ENCODE measurements at places on chromosomes 5 and 9.

DNA sequence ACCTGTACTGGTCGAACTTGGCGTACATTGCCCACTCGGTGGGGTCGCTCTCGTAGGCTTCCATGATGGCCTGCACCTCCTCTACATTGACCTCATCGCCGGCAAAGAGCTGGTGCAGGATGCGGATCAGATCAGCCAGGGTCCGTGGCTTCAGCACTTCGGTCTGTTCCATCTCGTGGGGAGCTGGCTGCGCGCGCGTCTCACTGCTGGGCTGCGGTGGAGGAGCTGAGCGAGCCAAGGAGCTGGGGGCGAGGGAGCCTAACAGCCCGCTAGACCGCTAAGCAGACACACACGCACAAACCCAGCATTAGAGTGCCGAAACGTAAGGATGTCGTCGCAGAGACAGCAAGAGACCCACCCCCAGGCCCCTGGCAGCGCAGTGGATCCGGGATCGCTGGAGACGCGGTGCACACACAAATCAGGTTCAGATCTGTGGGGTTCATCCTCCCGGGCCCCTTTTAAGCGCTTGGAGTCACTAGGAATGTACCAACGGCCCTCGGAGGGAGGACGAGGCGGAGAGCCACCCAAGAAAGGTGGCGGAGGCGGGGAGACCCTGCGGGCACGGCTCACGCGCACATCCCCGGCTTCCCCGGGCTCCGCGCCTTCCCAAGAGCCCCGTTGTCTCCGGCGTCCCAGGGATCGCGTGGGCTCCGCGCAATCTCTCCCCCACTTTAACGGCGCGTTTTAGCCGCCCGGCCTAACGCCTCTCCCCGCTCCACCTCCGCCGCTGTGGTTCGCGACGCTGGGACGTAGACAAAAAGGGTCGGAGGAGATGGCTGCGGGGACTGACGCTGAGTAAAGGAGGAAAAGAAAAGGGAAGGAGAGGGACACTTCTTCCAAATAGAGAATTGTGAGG is at the start of gene CDO1:
TSS of gene CDO1 (minus strand) at position 434 of the 856 bp plus-strand sequence. CDS start at position 172, 262 bp downstream.
- peak; percentile 9 for DNase-seq

- no peak for DNase-seq
Observed at GRCh38 chr5:59423021-59423420, 470.5 kb downstream of the PDE4D start.

DNA sequence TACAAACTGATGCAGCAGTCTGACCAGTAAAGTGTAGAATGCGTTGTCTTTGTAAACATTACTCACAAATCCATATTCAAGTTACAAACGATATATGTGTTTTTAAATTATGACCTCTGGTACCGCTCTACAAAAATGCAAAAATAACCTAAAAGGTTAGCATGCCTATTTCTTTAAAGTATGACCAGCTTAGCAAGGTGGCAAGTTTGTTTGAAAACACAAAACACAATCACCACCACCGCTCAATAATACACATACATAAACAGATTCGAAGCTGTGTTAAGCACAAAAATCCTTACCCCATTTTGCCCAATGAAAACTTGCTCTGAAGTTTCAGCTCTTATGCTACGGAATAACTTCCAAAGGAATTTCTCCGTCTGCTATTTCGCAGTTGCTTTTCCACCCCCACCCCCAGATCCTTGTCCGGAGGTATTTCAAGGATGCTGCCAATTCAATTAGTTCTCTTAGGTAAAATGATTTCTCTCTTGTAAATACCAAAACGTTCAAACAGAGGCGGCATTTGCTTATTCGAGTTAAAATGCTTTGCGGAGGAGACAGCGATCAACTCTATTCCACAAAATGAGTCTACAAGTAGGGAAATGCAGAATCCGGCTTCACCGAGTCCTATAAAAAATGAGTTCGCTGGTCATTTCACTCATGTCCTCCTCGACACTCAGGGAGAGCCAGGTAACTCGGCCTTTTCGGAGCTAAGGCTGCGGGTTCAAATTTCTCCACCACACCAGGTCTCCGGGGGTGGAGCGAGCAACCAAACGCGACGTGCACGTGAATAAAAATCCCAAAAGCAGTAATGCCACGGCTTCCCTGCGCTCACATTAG is 1.2 kb downstream of the HOMER1 start:
- no peak for DNase-seq

GRCh38 chr5:113331209-113331551 is 103.6 kb downstream of the TSSK1B start:
- no peak for DNase-seq

DNA sequence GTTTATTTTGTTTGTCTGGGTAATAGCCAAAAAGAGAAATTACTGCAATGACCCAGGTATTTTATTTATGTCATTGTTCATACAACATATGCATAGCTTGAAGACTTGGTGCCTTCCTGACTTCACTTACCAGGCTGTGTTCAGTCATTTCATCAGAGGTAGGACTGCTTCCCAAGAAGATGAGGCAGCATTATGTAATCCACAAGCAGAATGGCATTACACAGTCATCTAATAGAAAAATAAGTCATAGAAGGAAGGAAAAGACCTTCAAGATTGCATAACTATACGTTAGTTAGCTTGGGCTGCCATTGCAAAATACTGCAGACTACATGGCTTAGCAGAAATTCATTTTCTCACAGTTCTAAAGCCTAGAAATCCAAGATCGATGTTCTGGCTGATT is 167.5 kb downstream of the NMUR2 start:
- DNase-seq: no peak

GRCh38 chr5:134403951-134404350 is 7.7 kb downstream of the CDKN2AIPNL start:
- no peak for DNase-seq

DNA sequence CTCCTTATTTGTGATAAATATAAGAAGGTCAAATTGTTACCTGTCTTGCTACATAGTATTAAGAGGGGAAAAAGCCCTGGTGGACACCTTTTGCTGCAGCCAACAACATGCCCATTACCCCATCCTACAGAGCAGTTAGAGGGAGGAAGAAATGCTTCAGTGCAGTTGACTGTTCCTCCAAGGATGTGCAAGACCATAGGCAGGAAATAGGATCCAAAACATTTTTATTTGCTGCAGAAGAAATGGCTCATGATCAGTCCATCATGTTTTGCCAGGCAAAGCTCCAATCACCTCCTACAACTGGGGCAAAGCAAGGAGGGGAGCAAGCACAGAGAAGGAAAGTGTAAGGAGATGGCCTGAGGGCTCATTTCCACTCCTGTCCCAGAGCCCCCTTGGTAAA is 399.1 kb upstream of the PIK3R1 start:
- DNase-seq: no peak

GRCh38 chr5:6961837-6962635 is 248.8 kb downstream of the TENT4A start:
- no peak for DNase-seq

- DNase-seq: no peak
Observed at GRCh38 chr5:42927730-42928129, 112.4 kb downstream of the ANXA2R start.

- no peak for DNase-seq
Observed at GRCh38 chr5:73774924-73775323, 148.9 kb downstream of the ARHGEF28 start.

DNA sequence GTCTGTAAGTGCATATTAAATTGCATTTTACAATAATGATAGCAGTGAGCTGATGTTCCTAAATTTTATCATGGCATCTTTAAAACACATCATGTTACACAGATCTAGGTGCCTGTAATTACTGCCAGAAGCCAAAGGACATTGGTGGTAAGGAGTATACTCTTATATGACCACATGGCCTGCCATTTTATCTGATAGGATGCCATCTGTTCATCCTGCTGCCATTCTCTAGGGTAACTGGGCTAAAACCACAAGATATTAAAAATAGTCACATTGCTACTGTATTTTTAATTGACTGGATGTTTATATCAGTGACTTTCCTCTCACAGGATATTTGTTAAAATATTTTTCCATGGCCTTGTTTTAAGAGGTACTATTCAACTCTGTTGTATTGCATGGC is 53.1 kb downstream of the HCN1 start:
- DNase-seq: no peak

DNA sequence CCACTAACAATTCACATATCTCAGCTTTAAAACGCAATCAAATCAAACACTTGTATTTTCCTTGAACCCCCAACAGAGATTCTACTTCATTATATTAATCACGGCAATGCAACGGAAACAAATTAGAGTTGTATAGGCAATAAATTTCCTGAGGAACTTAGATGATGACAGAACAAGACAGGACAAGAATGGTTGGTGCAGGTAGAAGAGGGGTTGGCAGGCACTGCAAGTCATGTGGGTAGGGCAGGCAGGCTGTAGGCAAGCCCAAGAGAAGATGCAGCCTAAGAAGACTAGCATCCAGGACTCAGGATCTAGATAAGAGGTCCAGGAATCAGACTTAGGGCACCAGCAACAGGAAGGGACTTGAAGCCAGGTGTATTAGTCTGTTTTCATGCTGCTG is 16.6 kb upstream of the FEM1C start:
- DNase-seq: no peak

GRCh38 chr9:117672369-117672768 is 31.8 kb upstream of the TLR4 start:
- no peak for DNase-seq

DNA sequence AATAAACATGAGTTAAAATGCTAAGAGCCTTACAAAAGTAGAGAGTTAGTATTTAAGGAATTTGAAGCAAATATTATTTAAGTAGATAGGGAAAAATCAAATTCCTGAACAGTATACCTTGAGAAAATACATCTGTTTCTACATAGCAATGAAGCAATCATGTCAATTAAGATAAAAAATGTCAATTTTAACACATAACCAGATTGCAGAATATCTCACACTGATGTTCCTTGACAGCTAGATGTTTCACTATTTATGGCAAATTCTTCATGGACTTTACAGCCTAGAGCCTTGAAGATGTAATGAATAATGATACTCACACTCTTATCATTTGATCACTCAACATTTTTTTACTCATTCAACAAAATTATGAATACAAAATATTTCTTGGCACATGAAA is 708.2 kb upstream of the PTPRD start:
- no peak for DNase-seq

DNA sequence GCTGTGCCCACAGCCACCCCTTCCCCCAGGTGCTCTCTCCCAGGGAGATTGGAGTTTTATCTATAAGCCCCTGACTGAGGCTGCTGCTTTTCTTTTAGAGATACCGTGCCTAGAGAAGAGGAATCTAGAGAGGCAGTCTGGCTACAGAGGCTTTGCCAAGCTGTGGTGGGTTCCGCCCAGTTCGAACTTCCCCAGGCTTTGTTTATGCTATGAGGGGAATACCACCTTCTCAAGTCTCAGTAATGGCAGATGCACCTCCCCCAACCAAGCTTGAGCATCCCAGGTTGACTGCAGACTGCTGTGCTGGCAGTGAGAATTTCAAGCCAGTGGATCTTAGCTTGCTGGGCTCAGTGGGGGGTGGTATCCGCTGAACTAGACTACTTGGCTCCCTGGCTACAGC is 157.4 kb downstream of the CAAP1 start:
- no peak for DNase-seq

DNA sequence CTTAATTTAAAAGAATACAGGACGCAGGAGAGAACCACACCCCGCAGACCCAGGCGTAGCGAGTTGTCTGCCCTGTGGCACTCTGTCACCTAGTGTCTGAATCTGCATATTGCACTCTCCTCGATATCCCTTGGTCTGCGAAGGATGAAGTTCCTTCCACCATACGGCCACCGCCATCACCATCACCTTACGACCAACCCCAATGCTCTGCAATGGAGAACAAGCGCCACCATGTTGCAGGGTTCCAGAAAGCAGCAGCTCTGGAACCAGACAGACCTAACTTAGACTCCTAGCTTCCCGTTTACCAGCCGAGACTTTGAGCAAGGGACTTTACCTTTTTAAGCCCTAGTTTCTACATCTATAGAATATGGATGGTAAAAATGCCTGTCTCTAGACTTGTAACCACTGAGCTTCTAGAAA is 77.4 kb upstream of the DMRT1 start:
- peak; percentile 50 for DNase-seq

DNA sequence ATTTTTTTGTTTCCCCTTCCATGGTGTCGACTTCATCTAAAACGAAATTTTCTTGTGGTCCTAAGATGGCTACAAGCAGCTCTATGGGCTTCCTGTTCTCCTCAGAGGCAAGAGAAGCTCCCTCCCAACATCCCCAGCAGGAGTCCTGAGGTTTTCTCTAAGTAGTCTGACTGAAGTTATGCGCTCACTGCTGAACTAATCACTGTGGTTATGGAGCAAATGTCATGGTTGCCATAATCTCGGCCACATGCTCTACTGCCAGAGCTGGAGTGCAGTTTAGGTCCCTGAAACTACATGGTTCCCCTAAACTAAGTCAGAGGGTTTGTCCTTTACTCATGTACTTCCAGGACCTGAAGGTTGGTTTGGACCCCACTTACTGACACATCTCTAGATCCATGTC is 68.0 kb upstream of the MAMDC2 start:
- no peak for DNase-seq

DNA sequence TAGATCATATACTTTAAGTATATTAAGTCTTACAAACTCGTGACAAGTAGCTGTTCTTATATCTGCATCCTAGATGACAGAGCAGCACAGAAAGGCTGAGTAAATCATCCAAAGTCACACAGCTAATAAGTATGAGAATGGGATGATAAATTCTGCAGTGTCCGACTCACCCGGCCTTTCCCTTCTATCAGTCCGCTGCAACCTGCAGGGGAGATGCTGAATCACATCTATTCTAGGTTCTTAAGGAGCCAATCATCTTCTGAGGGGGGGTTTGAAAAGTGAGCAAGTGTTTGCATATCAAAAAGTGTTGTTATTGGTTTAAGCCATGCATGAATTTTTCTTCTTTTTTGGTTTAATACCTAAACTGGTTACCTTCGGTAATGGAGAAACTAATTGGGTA is 38.9 kb downstream of the ADAMTS16 start:
- no peak for DNase-seq

DNA sequence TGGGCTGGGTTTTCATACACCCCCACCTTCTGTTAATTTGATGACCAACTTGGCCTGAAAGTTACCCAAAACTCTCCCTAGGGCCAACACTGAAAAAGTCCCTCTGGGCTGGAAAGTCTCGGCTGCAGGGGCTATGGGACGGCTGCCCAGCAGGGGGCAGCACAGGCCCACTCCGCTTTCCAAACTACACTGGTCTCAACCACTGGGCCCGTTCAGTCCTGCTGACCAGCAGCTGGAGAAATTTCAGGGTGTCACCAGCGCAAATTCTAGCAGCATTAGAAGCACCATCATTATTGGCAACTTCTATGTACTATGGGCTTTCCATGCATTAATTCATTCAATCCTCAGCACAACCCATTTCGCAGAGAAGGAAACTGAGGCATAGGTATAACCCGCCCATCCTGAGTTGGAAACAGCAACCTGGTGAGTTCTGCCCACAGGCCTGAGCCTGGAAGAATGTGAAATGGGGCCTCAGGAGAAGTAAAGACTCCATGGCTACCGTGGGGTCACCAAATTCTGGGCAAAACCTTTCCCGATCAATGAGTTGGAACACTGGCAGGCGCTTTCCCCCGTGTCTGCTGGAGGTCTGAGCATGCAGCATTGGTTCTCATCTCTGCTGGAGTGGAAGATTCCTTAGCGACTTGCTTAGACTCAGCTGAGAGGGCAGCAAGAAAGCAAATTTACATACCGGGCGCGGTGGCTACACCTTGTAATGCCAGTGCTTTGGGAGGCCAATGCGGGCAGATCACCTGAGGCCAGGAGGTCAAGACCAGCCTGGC is 9.7 kb downstream of the ORM2 start:
- DNase-seq: peak; percentile 52

GRCh38 chr5:56123531-56124243 is 109.4 kb downstream of the ANKRD55 start:
- DNase-seq: no peak

Data from CD4-positive, alpha-beta T cell treated with Interleukin-4 for 1 hour (primary cell).